ENCODE measurements at places on chromosomes 1 and 21.
A peak's percentile ranks its signal among the peaks of the same experiment; 100 is the strongest.

GRCh38 chr1:33195556-33195955 lies 13.7 kb upstream of the TRIM62 start:
- no peak for DNase-seq

- no peak for DNase-seq
Measured at GRCh38 chr21:16407403-16408240, 677.8 kb downstream of the USP25 start.

- DNase-seq = no peak
Measured at GRCh38 chr1:23193391-23194118, 23.7 kb downstream of the HTR1D start.

DNA sequence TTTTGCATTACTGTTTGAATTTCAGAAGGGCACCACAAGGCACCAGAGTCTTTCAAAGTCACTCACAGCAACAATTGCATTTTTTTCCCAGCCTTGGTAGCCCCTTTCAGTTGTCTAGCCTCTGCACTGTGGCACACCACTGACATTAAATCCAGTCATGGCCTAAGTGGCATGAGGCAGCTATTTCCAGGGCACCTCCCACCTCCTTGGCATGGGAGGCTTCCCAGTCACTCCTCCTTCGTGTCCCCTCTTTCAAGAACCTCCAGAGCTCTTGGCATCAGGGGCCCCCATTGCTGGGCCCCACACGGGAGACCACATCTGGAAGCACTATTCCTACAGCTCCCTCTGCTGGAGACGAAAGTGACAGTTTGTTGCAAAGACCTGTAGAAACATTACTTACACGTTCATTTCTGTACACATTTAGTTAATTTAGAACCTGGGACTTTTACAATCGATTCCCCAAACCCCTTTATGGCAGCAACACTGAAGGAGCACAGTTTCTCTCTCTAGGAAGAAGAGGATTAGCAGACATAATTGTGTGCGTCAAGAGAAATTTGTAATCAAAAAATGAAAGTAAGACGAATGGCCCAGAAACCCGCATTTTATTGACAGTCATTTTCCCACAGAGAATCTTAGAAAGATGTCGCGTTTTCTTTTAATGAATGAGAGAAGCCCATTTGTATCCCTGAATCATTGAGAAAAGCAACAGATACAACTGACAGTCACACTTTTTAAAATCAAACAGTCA lies 5.7 kb upstream of the CHD5 start:
- peak; percentile 77 for DNase-seq

GRCh38 chr1:186463511-186463910 lies 2.6 kb upstream of the PDC start:
- DNase-seq = peak; percentile 84

DNA sequence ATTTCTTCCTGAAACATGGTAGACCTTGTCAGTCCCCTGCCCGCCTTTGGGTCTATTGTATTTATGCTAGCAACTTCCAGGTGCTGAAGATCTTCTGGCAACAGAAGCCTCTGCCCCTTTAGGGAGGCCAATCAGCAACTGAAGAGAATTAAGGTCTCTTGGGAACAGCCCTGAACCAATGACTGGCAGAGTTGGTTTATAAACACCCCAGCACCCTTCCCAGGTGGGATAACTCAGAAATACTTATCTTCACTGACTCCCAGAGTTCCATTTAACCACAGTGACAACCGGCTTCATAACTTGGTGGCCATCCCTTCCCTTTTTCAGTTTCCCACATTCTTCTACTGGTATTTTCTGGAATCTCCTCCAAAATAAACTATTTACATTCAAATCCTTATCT lies 27.2 kb upstream of the TMCO1 start:
- peak; percentile 50 for DNase-seq

DNA sequence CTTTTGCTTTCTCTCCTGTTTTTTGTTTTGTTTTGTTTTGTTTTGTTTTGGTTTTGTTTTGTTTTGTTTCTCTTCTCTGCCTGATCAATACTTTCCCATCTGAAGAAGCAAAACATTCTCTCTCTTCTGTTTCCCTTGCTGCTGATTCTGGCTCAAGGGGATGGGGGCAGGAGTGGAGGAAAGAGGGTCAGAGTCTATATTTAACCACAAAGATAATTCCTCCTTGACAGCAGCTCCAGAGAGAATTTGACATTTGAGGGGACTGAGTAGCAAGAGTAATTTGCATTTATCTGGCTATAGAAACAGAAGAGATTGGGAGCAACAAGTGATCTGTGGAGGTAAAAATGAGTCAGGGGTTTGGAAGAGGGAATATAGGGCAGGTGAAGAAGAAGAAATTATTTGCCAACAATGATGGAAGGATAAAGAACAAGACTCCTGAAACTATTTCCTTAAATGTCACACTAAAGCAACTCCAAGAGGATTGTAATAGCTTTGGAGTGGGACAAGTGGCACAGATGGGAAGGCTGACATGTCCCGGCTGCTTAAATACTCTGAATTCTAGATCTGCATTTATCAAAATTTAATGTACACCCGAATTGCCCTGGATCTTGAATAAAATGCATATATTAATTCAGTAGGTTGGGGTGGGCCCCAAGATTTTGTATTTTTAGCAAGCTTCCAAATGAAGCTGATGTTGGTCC lies 349.3 kb upstream of the PLXNA2 start:
- DNase-seq = no peak

GRCh38 chr1:226098870-226099835 lies 36.6 kb downstream of the H3-3A start:
- DNase-seq = no peak

DNA sequence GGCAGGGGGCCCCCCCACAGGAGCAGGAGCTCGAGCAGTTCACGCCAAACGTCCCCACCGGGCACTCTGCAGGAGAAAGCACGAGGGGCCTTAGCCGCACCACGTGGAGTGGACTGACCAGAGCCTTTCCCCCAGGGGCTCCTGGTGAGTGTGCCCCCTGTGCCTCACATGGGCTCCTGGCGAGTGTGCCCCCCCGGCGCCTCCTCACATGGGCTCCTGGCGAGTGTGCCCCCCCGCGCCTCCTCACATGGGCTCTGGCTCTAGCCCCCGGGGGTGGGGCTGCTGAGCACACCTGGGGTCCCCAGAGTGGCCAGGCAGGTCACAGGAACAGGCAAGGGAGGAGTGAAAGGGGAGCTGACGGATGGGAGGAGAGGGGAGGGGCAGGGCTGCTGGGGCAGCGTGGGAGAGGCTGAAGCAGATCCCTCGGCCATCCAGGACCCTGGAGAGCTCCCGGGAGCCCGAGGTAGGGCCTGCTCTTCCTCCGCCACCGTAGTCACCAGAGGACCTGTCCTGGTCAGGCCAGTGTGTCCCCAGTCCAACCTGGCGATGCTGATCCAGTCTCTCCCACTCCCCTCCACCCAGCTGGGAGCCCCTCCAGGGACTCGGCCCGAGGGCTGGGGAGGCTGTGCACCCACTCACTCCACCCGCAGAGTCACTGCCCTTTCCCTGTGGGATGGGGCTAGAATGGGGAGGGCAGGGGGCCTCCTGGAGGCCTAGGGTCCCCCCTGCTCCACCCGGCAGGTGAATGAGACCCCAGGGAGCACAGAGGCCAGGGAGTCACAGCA lies 47.6 kb downstream of the ARHGEF16 start:
- peak; percentile 97 for DNase-seq

GRCh38 chr1:21891081-21891480 lies 46.0 kb downstream of the HSPG2 start:
- no peak for DNase-seq

- DNase-seq = no peak
Measured at GRCh38 chr1:103459346-103459745, 66.2 kb upstream of the RNPC3 start.

GRCh38 chr1:81432059-81432458 lies 368.7 kb upstream of the ADGRL2 start:
- DNase-seq = no peak

DNA sequence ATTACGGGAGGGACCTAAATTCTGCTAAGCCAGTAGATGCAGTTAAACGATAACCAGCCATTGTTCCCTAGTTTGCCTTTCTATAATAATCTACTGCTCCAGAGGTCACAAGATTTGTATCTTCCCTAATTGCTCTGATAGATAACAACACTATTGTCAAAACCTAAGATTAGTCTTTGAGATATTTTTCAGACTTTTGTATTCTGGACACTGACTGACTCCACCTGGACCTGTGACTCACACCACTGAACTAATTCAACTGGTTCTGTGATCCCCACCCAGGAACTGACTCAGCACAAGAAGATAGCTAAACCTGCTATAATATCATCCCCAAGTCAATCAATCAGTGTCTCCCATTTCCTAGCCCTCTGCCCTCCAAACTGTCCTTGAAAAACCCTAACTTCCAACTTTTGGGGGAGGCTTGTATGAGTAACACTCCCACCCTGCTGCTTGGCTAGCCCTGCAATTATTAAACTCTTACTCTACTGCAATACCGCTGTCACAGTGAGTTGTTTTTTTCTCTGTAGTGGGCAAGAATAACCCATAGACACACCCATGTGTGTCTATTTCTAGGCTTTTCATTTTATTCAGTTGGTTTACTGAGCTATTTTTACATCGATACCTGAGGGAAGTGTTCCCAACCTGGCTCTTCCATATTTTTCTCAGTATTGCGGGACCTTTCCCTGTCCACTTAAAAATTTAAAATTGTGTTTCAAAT lies 11.2 kb downstream of the KIFAP3 start:
- DNase-seq = no peak

GRCh38 chr1:187848321-187848720 lies 1019.6 kb downstream of the PLA2G4A start:
- no peak for DNase-seq

GRCh38 chr1:186618401-186619170 lies 61.6 kb downstream of the PTGS2 start:
- no peak for DNase-seq

DNA sequence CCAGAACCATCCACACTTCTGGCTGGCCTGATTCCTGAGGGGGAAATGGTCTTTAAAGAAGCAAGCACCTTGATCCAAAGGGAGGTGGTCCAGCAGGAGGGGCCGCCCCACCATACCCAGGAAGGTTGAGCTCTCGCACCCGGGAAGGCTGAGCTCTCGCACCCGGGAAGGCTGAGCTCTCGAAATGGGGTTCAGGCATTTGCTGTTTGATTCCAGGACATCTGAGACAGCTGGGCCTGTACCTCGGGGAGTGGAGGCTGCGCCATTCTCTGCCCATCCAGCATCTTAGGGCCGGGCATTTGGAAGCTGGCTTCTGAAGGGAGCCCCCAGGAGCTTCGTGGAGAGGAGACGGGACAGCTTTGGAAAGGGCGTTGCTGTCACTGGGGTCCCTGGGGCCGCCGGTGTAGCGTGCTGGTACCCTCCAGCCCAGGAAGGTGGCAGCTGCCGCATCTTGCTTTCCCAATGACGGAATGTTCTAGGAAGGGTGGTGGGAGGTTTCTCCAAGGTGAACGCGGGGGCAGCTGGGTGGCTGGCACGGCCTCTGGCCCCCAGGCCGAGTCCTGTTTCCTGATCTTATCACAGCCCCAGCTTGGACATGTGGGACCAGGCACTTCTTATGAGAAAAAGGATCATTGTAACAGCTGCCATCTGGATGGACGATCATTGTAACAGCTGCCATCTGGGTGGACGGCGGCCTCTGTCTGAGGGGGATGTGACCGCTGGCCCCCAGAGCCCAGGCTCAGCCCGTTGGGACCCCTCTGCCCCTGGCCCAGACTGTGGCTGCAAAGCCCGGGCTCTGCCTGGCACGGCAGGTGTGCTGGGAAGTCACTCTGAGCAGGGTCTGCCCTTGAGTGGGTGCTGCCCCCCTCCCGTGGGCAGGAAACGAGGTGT lies 61.6 kb downstream of the COL18A1 start:
- no peak for DNase-seq

DNA sequence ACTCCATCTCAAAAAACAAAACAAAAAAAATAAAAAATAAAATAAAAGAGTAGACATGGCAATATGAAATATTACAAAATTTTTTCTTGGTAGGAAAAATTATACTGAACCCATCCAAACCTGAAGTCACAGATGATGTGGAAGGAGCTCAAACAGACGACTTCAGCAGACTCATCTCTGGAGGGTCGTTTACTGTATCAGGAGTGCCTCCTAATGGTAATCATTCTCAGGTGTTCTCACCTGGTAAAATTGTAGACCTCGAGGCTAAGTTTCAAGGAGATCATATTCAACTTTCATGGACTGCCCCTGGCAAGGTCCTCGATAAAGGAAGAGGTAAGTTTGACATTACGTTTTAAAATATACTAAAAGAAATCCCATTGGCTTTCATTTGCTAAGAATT lies 54.3 kb upstream of the SH3GLB1 start:
- DNase-seq = peak; percentile 36

DNA sequence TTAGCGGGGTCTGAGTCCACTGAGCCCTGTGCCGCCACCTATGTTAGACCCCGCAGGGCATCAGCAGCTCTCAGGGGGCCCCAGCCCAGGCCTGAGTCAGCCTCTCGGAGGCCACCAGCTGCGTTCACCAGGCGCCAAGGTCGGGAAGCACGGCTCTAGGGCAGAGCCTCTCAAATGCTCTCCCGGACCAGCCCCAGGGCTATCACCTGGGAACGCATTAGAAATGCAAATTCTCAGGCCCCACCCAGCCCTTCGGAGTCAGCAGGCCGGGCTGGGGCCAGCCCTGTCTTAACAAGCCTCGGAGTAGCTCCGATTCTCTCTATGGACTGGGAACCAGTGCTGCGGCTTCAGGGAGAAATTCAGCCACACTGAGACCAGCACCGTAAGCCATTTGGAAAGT lies 37.2 kb upstream of the TSPEAR start:
- DNase-seq = peak; percentile 93

DNA sequence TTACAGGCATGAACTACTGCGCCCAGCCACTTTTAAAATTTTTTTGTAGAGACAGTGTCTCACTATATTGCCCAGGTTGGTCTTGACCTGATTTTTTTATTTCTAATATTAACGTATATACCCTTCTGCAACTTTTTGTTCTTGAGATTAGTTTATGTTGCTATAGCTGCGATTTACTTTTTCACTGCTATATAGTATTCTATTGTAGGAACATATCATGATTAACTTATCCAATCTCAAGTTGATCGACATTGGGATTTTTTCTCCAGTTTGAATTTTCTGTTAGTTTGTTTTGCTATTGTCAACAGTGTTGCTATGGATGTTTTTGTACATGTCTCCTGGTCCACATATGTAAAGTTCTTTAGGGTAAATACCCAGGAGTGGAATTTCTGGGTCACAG lies 35.4 kb downstream of the WASF2 start:
- DNase-seq = no peak

DNA sequence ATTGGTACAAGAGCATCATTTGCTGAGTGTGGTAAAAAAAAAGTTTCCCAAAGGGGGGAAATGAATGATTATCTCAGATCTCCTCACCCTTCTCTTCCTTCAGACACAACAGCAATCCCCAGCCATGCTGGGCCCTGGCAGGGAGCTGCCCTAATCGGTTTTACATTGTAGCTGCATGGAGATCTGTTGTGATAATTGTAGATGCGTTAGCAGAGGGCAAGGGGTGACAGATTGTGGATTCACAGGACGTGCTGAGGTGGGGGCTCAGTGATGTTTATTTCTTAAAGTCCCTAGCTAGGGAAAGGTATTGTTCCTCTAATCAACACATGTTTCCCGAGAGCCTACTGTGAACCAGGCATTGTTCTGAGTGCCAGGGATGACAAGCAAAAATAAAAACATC lies 304.1 kb downstream of the PBX1 start:
- peak; percentile 85 for DNase-seq

All from endodermal cell (in vitro differentiated cells).